Caco-2 (cell line): ENCODE measurements at places on chromosomes 1 and 21.
A peak's percentile ranks its signal among the peaks of the same experiment; 100 is the strongest.

DNA sequence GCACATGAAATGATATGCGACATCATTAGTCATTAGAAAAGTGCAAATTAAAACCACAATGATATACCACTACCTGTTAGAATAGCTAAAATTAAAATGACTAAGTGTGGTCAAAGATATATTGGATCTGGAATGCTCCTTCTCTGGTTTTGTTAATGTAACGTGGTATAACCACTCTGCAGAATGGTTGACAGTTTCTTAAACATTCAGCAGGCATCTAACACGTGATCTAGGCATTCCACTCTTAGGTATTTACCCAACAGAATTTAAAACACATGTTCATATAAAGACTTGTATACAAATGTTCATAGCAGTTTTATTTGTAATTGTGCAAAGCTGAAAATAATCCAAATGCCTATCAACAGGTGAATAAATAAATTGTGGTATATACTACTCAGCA is 165.0 kb upstream of the PLXNA2 start:
- no peaks in the 10 kb centered on the region for H3K4me1 ChIP-seq
- no peak overlapping the region for H3K27ac ChIP-seq
- no peaks in the 10 kb centered on the region for H3K36me3 ChIP-seq
- H3K27me3 ChIP-seq = no peaks in the 10 kb centered on the region
- H3K4me3 ChIP-seq = no peak overlapping the region

- H3K27ac ChIP-seq = no peak overlapping the region
- H3K27me3 ChIP-seq = no peaks in the 10 kb centered on the region
- no peak overlapping the region for H3K4me3 ChIP-seq
- H3K36me3 ChIP-seq = no peaks in the 10 kb centered on the region
Observed at GRCh38 chr1:42140191-42140590, 13.0 kb upstream of the GUCA2B start.

- no peaks in the 10 kb centered on the region for H3K27me3 ChIP-seq
- H3K27ac ChIP-seq = no peak overlapping the region
- no peak for DNase-seq
- H3K4me1 ChIP-seq = no peaks in the 10 kb centered on the region
Observed at GRCh38 chr1:192238421-192238820, 78.4 kb upstream of the RGS21 start.

GRCh38 chr21:32036756-32037155 is 163.9 kb downstream of the HUNK start:
- DNase-seq = no peak
- H3K27me3 ChIP-seq = no peaks in the 10 kb centered on the region
- no peaks in the 10 kb centered on the region for H3K4me1 ChIP-seq
- no peak overlapping the region for H3K4me3 ChIP-seq

DNA sequence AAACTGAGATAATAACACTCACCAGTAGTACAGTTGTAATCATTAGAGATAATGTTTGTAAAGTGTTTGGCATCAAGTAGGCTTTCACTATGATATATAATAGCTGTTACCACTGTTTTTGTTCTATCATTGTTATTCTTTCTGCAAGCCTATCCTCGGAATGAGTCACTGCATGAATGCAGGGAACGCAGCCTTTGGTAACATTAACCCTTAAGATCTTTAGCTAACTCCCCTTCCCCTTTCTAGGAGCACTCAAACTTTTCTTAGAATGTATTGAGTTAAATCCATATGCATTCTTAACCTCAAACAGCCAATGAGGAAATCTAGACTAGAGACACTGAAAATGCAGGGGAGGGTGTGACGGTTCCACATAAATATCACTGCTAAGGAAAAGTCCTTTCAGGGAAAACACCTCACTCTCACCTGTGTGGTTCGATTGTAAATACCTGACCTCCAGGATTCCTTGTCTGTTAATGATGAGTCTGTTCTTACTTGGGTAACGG is 467.3 kb downstream of the SETD4 start:
- H3K27ac ChIP-seq = no peak overlapping the region
- H3K27me3 ChIP-seq = no peaks in the 10 kb centered on the region
- H3K36me3 ChIP-seq = no peaks in the 10 kb centered on the region
- peaks cover 12% of the 10 kb centered on the region for H3K4me1 ChIP-seq
- no peak for DNase-seq
- no peak overlapping the region for H3K4me3 ChIP-seq

DNA sequence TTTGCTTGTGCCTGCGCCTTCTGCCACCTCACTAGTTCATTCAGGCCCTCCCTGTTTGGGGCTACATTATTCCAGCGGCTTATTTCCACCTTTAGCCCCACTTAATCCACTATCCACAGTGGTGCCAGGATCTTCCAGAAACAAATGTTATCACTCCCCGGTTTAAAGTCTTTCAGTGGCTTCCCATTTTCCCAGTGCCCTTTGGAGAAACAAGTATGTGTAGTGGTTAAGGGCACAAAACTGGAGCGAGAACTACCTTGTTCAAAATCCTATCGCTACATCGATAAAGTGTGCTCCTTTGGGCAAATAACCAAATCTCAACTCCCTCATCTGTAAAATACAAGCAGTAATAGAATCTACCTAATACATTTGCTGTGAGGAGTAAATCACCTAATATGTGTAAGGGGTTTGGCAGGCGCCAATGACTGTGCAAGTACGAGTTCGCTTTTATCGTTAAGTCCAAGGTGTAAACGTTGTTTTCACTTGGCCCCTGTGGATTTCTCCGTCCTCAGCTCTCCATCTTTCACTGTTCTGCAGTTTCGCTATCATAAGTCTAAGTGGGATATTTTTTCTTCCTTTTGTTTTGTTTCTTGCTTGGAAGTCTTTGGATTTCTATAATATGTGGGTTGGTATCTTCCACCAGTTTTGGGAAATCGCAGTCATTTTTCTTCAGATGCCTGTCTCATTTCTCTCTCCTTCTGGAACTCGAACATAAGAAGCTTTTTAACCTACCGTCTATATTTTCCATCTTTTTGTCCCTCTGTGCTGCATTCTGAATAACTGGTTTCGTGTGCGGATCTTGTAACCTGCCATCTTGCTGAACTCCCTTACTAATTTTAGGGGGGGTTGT is 844 bp upstream of the MEAF6 start:
- no peaks in the 10 kb centered on the region for H3K36me3 ChIP-seq
- peaks cover 10% of the 10 kb centered on the region; the same call in 1 of the 2 replicates for H3K4me1 ChIP-seq
- no peak for DNase-seq
- peak overlapping the region; percentile 84 for H3K27ac ChIP-seq
